ENCODE measurements at places on chromosomes 12 and 14.

- DNase-seq: no peak
These were observed 442 bp downstream of the ERG28 start for GRCh38 chr14:75660238-75660629.

GRCh38 chr12:71942259-71942658 lies 3.6 kb downstream of the TPH2 start:
- no peak for DNase-seq

DNA sequence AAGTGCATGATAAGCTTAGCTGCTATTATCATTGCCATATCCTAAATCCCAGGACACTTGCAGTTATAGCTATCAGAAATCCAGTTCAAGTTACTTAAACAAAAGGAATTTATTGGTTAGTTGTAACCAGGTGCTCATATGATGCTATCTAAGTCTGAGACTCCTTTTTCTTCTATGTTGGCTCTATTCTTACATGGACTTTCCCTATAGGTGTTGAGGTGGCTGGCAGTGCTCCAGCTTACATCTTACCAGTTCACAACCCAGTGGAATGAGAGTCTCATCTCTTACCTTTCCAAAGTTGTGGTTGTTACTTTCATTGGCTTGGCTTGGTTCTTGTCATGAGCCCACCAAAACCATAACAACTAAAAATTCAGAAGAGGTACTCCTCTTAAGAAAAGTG lies 94.6 kb downstream of the DACT1 start:
- DNase-seq: no peak

DNA sequence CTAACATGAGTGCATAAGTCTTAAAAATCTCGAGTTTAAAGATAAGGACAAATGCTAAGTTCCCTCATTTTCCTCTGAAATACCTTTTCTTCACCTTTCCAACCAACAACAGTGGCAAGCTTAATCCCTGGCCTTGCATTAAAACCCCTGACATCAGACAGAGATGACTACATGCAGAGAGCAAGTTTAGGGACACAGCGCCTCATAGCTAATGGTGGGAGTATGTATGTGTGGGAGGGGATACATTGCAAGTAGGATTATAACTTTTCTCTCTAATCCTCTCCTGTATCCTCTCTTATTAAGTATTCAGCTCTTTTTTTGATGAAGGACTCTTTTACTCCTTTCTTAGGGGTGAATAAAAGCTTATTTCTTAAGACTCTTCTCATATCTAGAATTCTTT lies 547.1 kb downstream of the CCER1 start:
- DNase-seq: no peak

- no peak for DNase-seq
These were observed 17.3 kb downstream of the EPYC start for GRCh38 chr12:90987520-90987919.

DNA sequence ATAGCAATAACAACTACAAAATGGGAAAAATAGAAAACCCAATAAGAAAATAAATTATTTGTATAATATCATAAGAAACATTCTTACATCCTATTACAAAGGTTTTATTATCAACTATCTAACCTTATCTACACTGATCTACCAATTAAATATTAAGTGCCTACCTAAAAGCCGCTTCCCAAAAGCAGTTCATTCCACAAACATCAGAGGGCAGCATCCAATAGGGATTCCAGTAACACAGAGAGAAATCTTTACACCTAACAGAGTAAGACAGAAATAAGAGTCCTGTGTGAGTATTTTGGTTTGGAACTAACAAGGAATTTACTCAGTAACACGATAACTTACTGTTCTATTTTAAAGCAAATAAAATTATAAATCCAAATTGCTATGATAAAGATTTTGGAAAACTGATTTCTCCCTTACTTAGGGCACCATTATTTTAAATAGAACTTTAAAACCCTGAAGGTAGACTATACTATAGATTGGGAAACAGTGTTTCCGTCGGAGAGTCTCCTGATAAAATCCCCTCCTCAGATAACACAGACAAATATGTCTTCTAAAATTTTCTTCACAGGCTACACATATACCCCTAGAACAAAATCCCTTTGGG lies 15.0 kb downstream of the GXYLT1 start:
- no peak for DNase-seq

DNA sequence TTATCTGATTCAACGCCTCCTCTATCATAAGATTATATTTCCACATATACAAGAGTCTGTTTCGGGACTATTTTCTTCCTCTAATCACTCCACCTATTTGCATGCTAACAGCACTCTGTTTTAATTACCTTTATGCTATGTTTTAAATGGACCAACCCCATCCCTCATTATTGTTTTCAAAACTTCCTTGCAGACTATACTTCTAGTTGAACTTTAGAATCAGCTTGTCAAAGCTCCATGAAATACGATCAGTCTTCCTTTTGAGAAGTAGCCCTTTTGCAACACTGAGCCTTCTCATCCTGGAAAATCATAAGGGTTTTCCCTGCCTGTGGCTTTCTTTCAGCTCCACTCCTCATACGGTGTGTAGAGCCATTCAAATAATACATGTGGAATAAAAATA lies 36.9 kb downstream of the ATG14 start:
- no peak for DNase-seq

Measured in NCI-H1417 treated with DMSO at 0.1 percent for 48 hours (cell line).